ENCODE measurements at places on chromosomes 12 and 14.
A peak's percentile ranks its signal among the peaks of the same experiment; 100 is the strongest.

DNA sequence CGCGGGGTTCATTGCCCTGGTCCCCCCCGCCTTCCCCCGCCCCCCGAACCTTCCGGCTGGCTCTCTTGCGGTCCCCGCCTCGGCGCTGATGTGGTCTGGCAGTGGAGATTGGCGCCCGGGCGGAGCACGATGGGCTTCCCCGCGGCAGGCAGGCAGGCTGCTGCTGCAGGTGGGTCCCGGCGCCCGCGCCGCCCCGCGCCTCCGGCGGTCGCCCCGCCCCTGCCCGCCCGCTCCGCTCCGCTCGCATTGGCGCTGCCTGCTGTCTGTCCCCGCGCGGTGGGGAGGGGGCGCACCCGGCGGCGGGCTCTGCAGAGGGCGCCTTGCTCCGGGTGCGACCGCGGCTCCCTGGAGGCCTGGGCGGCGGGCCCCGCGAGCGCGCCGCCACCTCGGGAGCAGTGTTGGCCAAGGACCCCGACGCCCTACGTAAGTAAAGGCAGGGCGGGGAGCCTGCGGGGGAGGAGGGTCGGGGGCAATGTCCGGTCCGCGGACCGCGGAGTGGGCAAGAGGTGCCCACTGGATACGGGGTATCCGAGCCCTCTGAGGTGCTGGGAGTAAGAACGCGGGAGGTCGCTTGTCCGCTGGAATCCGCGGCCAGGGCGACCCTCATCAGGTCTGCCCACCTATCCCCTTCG is at the start of gene AKAP5:
Gene AKAP5, plus strand, starts transcription at position 309 of the 632 bp plus-strand sequence. CDS start 2,896 bp downstream, outside the sequence.
- DNase-seq = peak; percentile 82

DNA sequence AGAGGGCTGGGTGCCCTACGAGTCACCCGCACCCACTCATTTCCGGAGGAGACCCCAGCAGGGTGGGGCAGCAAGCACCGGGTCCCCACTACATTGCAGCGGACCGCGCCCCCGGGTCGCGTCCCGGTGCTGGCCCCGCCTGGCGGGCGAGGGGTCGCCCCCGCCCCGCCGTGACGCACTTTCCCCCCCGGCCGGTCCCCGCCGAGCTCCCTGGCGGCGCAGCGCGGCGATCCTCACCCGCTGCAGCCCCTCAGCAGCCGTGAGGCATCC is 106.1 kb downstream of the PRICKLE1 start:
- DNase-seq = peak; percentile 69

DNA sequence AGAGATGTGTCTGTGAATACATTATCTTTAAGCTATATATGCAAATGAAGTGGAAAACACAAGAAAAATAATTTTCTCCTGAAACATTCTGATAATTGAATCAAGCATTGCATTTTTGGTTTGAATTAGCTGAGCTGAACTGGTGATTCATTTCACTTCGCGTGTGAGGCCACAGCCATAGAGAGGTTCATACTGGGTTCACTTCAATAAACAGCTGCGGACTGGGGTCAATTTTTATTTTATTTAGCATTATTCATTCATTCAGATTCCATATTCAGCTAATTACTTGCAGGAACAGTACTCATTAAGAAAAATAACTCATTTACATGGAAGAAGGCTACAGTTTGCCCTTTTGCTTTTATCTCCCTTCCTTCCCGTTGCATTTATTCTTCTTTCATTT is 195.2 kb upstream of the LRIG3 start:
- no peak for DNase-seq

- DNase-seq = no peak
These were observed 70.6 kb upstream of the CCND2 start for GRCh38 chr12:4202918-4203317.

DNA sequence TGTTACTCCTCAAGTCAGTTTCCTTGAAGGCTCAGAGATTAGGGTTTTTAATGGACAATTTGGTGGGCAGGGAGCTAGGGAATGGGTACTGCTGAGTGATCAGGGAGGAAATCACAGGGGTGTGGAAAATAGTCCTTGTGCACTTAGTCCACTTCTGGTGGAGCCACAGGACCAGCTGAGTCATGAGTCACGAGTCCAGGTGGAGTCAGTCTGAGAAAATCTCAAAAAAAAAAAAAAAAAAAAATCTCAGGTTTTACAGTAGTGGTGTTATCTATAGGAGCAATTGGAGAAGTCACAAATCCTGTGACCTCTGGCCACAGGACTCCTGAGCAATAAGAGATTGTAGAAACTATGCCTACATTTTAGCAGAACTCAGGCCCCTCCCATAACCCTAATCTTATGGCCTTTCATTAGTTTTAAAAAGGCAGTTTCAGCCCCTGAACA is 28.2 kb upstream of the AMN1 start:
- no peak for DNase-seq

DNA sequence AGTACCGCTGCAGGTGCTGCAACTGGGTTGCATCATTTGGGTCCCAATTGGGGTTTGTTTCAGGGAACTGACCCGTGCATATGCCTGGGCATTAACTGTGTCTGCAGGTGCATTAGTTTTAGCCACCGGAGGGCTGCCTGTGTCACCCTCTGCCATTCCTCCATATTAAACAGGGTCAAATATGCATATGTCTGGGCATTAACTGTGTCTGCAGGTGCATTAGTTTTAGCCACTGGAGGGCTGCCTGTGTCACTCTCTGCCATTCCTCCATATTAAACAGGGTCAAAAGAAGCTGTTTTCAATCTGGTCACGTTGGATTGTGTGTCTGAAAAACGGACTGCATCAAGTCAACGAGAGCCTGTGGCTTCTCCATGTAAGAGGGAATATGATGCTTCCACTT is 1317.0 kb downstream of the TMEM121 start:
- DNase-seq = no peak

- DNase-seq = peak; percentile 52
These were observed at the start of gene ACACB for GRCh38 chr12:109115758-109116610. ACACB (plus strand) TSS chr12:109116587; CDS start chr12:109139406, 22,819 bp downstream.

DNA sequence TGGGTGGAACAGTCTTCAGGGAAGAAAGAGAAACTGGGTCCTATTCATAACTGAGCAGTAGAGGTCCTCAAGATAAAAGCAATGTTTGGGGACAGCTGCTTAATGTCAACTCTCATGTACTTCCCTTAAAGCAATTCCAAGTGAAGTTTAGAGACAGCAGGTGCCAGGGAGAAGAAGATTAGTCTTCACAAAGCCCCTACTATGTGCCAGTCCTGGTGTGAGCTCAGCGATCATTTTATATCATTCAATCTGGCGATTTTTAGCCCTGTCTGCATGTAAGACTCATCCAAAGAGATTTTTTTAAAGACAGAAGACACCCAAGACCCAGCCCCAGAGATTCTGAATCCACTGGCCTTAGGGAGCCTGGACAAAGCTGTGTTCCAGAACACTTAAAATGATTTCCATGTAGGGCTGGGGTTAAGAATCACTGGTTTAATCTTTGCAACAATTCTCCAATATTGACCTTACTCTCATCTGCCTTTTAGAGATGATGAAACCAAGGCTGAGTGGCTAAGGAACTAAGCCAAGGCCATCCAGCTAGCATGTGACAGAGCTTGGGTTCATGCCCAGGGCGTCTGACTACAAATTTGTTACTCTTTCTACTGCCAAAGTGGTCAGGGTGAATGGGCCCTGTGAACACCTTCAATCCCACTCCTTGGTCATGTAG is 404.5 kb upstream of the TBX3 start:
- DNase-seq = no peak

DNA sequence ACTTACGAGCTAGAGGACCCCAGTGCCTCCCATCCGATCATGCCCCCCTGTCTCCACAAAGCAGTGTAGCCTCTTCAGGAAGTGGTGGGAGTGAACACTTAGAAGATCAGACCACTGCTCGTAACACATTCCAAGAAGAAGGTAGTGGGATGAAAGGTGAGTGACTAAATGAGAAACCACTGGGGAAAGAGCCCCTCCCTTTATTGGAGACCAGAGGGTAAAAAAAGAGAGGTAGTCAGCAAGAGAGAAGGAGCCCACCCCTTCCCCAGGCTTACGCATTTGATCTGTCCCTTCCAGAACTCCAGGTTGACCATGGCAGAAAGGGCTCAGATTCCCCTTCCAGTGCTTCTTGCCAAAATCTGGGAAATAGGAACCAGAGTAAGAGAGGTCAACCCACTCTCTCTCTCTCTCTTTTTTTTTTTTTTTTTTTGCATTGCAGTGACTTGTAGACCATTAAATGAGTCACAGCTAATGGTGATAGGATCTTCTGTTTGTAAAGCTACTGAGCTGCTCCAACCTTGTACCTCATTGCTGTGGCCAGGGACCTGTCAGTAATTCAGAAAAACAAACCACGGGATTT is 165.4 kb downstream of the GCH1 start:
- no peak for DNase-seq

- no peak for DNase-seq
These were observed 988.6 kb upstream of the TMEM132C start for GRCh38 chr12:127278351-127278750.

DNA sequence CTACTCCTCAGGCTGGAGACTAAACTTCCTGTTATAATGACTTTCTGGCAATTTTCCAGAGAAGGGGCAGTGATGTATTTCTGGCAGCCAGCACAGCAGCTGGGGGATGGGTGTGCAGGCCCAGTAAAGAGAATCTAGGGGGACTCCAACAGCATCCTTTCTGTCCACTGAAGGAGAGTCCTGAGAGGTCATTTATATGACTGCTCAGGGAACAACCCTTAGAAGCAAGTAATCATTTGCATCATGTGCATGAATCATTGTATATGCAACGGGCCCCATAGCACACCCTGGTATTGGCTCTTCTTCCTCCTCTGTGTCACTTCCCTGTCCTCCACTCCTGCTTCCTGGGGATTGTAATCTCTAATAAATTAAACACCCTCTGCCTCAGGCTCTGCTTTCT is 493.8 kb downstream of the RPS29 start:
- DNase-seq = no peak

GRCh38 chr14:93982230-93983007 is 6.0 kb upstream of the ASB2 start:
- DNase-seq = no peak

- DNase-seq = no peak
These were observed 67.6 kb downstream of the KIF21A start for GRCh38 chr12:39375206-39375808.

DNA sequence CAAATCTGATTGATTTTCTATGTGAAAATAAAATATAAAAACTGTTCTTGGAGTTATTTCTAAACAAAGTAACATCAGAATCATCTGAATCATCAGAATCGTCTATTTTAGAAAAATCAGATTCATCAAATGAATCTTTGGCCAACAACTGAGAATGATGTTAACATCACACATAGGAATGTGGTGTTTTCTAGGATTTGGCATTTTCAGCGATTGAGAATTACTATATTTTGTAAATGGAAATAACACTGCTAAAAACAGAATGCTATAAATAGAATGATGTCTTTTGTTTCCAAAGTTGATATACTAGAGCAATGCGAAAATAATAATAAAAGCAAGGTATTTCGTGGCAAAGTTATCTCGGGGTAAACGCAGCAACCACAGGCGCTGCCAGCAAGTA is 73.9 kb upstream of the EVL start:
- no peak for DNase-seq

DNA sequence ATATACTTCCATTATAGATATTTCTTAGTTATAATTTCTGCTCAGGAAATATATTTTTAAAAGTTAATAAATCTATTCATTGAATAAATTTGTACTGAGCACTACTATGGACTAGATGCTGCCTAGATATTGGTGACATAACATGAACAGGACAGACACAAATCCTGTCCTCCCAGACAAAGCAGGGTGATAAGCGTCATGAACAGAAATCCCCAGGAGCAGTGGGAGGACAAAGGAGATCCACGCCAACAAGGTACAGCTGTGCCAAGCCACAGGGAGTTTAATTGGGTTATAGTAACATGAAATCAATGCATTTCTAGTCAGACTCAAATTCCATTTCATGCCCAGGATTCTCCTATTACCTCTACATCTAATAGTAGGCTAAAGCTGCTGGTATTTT is 171.8 kb upstream of the CPNE8 start:
- no peak for DNase-seq

DNA sequence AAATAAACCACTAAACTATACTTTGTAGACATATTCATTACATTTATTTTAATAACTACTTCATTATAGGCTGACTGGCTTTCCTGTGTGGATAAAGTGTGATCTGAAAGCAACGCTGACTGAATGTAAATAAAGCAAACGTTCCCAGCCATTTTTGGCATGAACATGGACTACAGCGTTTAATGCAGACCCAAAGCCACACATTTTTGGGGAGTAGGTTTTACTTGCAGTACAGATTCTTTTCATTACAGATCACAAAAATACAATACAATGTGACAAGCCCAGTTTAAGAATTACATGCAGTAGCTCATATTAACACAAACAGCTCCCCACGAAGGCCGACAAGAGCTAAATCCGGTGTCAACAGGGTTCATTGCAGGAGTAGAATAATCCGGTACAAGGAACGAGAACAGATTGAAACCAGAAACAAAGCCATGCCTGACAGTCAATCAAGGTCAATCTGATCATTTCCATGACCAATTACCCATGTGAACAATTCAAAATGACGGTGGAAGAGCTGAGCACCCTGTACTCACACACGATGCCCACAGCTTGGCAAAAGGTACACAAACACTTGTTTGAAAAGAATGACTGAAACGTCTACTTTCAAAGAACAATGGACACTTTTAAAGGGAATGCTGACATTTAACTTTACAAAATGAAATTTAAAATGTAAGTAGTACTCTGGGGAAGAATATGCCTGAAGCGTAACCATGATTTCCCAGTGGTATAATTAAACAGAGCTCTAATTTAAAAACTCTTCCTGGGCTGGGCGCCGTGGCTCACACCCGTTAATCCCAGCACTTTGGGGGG is 5.3 kb downstream of the BAG5 start:
- no peak for DNase-seq

- DNase-seq = no peak
These were observed 42.5 kb upstream of the HMGA2 start for GRCh38 chr12:65781681-65782269.

DNA sequence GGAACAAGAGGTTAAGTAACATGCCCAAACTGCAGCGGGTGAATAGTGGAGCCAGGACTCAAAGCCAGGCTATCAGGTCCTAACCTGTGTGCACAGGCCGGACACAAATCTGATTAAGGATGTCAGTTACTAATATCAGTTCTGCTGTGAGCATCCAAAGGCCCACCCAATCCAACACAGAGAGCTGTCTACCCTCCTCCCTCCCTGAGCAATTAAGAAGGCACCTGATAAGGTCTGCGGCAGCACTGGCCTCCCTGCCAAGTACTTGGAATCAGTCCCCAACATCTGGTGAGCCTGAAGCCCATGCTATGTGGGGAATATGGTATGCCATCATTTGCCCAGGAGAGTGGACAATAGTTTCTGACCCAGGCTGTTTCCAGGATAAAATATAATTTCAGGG is 3.9 kb downstream of the HEBP1 start:
- DNase-seq = no peak

- no peak for DNase-seq
These were observed 41.9 kb downstream of the CCNK start for GRCh38 chr14:99522934-99523703.

- no peak for DNase-seq
These were observed 65.1 kb downstream of the SLC6A12 start for GRCh38 chr12:148676-149416.

GRCh38 chr12:40691913-40692764 is at the start of gene CNTN1:
CNTN1 (plus strand) TSS chr12:40692439.
- peak; percentile 92 for DNase-seq

DNA sequence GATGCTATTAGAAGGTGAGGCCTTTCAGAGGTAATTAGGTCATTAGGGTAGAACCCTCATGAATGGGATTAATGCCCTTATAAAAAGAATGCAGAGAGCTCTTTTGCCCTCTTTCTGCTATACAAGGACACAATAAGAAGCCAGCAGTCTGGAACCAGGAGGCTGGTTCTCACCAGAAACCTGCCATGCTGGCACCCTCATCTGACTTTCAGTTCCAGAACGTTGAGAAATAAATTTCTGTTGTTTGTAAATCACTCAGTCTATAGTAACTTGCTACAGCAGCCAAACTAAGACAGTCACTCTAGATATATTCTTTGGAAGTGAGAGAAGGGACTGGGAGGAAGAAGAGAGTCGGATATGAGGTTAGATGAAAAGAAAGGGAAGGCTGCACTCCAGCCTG is 125.0 kb upstream of the MYF6 start:
- no peak for DNase-seq

Measured in tongue (tissue), 3 donors.